ENCODE measurements at places on chromosomes 2 and 18.

DNA sequence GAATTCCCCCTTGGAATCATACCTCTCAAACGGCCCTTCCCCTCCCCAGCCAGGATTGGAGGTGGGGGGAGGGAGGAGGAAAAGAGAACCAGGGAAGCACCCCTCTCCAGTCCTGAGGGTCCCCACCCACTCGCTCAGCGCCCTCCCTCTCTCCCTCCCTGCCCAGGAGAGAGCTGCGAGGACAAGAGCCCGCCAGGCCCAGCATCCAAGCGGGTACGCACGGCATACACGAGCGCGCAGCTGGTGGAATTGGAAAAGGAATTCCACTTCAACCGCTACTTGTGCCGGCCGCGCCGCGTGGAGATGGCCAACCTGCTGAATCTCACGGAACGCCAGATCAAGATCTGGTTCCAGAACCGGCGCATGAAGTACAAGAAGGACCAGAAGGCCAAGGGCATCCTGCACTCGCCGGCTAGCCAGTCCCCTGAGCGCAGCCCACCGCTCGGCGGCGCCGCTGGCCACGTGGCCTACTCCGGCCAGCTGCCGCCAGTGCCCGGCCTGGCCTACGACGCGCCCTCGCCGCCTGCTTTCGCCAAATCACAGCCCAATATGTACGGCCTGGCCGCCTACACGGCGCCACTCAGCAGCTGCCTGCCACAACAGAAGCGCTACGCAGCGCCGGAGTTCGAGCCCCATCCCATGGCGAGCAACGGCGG lies 14.4 kb downstream of the HOXD3 start:
- DNase-seq, result no peak

GRCh38 chr2:193743089-193743488 lies 1548.4 kb upstream of the TMEFF2 start:
- no peak for DNase-seq

DNA sequence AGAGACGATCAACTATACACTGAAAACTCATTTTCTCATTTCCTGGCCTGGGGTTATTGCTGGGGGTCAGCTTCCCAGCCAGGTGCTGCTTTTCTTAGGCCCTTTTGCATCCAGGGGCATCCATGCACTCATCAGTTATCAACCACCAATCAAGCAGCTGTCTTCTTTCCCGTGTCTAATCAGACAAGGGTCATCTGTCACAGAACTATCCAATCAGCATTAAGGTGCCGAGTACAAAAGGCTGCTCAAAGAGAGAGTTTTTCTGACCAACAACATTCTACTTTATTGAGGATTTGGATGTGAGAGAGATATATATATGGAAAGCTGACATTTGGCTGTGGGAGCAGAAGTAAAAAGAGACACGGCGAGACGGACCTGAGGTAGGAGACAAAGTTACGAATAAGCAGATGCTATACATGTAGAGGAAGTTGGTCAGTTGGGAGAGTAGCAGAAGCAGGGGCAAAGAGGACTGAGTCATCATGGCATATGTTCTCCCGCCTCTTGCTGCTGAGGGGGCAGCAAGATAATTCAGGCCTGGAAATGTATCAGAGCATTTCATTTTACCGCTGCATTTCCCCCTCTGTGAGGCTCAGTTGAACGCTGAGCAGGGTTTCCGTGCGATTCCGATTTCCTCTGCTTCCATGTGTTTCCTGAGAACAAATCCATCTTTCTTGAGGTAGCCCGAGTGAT lies 129.3 kb downstream of the NUP35 start:
- no peak for DNase-seq

- DNase-seq, result no peak
These were observed 195.0 kb downstream of the CCDC102B start for GRCh38 chr18:68992719-68993482.

DNA sequence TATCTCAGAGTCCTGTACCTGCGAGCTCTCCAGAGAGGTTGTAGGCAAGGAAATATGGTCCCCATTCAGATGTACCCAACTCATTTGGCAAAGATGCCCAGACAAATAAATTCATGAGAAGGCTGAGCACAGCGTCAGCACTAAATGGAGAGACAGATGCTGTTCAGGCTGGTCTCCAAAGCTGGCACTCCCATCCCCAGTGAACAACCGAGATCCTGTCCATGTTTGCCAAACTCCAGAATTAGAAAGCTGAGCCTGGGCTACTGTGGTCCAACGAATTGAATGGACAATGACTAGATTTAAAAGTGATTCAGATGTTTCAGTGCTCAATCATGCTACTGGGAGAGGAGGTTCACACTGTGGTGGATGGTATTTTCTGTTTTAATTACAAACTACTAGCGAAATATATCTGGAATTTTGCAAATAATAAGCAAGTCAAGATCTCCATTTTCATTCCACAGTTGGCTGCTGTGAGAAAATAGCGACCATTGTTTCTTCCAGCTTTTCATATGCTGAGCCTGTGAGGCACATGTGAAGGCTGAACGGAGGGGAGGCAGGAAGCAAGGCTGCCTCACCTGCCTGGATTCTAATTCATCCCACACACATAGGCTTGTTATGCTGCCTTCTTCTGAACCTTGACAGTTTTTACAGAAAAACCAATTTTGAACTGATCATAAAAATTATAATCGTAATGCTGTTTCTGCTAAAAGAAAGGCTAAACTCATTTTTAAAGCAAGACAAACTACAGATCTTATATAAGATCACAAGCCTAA lies 22.6 kb upstream of the DAPL1 start:
- no peak for DNase-seq

- DNase-seq, result no peak
These were observed 238.3 kb downstream of the TCF4 start for GRCh38 chr18:55349685-55350084.

DNA sequence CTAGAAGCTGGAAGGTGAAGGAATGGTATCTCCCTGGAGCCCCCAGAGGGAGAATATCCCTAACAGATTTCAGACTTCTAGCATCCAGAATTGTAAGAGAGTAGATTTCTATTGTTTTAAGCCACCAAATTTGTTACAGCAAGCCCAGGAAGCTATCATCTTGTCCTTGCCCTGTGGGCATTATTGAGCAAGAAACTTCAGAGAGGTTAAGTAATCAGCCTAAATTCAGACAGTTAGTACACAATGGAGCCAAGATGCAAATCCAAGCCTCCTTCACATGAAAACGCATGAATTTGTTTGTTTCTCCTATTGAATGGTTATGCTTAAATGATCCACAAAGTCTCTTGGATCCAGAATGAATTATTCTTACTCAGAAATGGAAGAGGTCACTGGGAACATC lies 55.2 kb upstream of the TRIB2 start:
- DNase-seq, result no peak

DNA sequence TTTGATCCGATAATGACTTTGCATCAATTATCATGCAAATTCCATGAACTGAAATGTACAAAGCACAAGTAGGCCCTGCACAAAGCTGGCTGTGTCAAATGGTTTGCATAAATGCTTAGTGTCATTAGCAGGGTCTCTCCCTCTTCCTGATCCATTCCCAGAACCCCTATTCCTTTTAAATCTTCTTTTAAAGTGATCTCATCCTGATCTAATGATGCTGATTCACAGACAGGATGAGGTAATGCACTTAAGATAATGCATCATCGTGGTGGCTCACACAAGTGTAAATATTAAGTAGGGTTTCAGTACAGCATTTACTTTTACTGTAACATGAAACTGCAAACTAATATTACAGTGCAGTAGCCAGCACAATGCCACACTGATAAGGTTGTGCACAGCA lies 304.8 kb upstream of the SOX11 start:
- no peak for DNase-seq

GRCh38 chr2:134183679-134184078 lies 70.2 kb upstream of the MGAT5 start:
- no peak for DNase-seq

GRCh38 chr2:80378-80777 lies 34.1 kb upstream of the FAM110C start:
- no peak for DNase-seq

DNA sequence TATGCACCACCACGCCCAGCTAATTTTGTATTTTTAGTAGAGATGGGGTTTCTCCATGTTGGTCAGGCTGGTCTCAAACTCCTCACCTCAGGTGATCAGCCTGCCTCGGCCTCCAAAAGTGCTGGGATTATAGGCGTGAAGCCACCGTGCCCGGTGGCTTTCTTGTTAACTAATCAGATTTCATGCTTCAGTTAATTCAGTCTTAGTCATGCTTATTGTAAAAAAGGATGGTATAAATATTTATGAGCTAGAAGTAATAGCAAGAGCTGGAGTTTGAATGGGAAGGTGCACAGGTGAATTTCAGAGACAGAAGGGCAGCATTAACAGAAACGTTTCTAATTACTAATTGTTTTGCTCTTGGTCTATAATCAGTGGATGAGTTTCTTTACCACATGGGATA lies 10.3 kb downstream of the GEMIN6 start:
- no peak for DNase-seq

- no peak for DNase-seq
These were observed 1583.4 kb upstream of the PIK3C3 start for GRCh38 chr18:40371673-40372072.

GRCh38 chr2:217489145-217489960 lies 513.4 kb downstream of the TNS1 start:
- DNase-seq, result no peak

GRCh38 chr2:234732404-234733092 lies 219.3 kb upstream of the SH3BP4 start:
- DNase-seq, result no peak

GRCh38 chr2:74393525-74393924 lies 13.4 kb upstream of the DCTN1 start:
- no peak for DNase-seq

DNA sequence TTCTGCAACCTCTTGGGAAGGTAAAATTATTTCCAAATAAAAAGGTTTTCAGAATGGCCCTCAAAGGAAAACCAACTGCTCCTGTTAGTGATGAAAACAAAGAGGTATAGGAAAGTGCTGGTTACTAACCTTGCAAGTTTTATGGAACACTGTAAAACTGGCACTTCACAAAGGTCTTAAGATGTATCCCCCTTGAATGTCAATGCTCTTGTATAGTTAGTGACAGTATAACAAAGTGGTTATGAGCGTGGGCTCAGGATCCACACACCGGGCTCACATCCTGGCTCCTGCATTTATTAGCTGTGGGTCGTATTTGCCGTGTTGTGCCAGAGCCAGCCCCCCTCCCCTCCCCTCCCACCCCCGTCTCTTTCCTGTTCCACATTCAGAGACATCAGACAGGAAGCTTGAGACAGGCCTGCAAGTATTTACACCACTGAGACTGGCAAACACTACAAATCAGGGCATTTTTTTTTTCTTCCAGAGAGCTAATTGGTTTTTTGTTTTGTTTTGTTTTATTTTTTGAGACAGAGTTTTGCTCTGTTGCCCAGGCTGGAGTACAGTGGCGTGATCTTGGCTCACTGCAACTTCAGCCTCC lies 9.2 kb upstream of the DNPEP start:
- DNase-seq, result no peak

DNA sequence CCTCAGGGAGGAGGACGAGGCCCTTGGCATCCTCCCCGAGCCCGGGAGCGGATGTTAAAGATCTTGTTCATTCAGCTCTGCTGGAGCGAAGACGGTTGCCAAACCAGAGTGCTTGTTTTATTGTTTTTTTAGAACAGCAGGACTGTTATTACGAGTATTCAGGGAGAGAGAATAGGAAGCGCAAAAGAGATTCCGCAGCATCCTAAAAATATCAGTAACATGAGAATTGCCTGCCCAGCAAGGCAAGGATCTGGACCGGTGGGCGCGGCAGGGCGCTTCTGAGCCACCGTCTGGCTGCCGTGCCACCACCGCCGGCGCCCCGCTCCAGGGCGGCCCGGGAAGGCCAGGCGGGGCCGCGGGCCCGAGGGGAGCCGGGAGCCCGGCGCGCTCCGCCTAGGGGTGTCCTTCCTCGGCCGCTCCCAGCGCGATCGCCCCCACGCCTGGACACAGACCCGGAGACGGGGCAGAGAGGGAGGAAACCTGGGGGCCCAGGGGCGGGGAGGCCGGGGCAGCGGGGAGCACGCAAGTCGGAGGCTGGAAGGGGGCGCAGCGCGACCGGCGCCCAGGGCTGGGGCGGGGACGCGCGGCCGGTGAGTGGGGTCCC lies 843 bp downstream of the CYS1 start:
- DNase-seq, result no peak

DNA sequence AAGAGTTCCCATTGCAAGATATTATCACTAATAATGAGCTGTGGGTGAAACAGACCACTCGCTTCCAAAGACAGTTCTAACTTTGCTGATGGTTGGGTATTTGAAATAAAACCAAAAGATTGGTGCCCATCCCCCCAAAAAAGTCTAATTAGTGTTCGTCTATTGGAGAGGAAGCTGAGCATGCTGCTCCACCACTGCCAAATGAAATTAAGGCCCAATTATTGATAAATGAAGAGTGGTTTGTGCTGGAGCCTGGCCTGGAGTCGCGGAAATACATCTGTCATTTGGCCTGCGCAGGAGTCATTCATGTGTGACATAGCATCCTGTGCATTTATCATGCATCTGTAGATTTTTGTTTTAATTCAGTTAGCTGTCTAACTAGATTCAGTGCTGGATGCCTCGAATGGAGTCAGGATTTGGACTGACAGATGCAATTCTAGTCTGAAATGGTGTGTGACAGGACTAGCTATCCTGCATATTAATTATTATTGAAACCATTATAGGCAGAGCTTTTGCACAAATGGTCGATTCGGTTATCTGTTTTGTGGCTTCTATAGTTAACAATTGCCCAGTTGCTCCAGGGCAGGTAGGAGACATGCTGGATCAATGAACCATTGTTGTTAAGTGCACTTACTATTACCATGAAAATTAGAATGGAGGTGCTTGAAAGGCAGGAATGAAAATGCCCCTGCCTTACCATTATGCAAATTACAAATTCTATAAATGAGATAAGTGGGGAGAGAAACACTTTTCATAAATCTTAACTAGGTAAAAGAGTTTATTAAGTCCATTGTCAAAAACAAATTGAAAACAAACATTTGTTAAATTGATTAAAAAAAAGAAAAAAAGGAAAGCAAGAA lies 450.4 kb upstream of the TCF4 start:
- DNase-seq, result no peak

- no peak for DNase-seq
These were observed 3.0 kb downstream of the EXOC6B start for GRCh38 chr2:72822794-72823193.

- DNase-seq, result no peak
These were observed 34.9 kb upstream of the RNF138 start for GRCh38 chr18:32056613-32057358.

- no peak for DNase-seq
These were observed 14.4 kb downstream of the EN1 start for GRCh38 chr2:118832791-118833715.

GRCh38 chr2:230068651-230069055 lies at the start of gene SLC16A14:
Gene SLC16A14 (minus strand): TSS chr2:230068924. CDS start chr2:230059352, 9,572 bp downstream.
- no peak for DNase-seq

- no peak for DNase-seq
These were observed 113.3 kb upstream of the FOSL2 start for GRCh38 chr2:28279371-28279770.

Measured in stimulated activated CD4-positive, alpha-beta T cell treated with anti-CD3 and anti-CD28 coated beads, Interleukin-1b, Interleukin-23, amount 100 ng/mL, for 4 hours (primary cell).